ENCODE measurements at places on chromosomes 2 and 18.

DNA sequence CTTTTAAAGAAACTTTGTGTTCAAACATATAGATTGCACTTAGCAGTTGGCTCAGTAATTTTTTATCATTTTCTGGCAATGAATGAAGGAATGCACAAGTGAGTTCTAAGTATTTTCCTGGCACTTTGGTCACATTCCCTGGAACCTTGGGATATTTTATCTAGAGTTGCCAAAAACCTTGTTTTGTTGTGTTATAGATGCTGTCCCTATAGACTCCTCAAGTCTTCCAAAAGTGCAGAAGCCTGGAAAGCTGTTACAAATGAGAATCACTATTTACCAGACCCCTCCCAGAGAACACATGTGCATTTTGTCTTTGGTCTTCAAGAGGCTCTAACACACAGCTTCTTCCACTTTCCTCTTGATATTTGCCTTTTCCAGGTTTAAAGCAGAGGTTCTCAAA lies 108.3 kb downstream of the RND3 start:
- no peak for DNase-seq

DNA sequence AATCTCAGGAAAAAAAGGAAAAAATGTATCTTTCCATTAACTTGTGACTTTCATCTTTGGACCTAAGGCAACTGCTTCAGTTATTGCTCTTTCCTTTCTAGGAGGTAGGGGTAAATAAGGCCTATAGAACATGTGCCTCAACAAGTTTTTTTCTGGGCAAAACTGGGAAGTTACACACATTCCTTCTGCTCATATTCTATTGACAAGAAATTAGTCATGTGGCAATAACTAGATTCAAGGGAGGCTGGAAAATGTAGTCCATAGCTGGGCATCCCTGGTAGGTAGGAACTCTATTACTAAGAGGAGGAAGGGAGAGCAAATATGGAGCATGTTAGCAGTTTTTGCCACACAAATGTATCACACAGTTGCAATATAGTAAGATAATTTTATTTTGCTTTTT lies 37.7 kb upstream of the NEMP2 start:
- DNase-seq, result no peak

DNA sequence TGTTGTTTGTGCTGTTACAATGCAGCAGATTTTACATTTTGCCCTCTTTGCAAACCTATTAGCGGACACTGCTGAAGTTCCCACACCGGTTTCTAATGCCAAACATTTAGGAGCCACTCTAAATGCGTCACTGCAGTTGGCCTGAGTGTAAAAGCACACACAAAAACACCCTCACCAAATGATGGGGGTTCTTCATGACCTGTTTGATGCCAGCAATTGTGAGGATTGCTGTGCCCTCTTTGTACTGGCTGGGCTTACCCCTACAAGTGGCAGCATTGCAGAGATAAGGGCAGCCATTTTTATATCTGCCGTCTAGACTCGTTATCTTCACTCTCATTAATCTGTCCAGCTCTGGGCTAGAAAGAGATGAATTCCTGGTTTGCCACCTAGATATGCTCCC lies 85.3 kb downstream of the NRP2 start:
- DNase-seq, result no peak

DNA sequence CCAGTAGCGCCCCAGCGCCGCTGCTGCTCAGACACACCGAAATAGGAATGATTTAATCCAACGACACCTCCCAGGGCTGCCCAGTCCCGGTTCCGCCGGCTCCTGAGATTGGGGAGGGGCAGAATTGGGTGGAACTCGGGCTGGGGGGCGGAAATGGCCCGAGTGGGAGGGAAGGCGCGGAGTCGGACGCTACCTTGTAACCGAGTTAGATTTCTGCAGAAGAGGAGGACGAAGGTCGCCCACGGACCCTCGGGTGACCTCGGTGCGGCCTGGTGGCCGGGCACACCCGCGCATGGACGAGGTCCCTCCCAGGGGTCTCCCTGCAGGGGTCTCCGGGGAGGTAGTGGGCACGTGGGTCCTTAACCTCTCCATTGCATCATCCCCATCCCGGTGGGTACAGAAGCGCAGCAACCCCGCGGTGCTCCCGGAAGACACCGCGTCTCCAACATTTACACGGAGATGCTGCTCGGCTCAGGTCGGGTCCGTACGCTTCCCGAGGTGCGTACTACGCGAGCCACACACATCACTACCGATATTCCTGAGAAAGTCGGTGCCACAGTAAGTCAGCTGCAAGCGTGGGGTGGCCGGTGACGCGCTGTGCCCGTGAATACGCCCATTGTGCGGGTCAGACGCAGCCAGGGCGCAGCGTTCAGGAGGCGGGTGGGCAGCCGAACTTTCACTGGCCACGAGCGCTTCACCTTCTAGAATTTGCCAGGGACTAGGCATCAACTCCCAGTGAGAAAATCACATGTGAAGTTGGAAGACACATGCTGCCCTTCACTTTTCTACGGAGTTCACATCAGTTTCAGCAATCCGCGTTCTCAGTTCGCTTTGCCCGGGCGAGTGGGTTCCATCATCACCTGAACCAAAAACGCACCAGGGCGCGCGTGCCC lies 3.0 kb downstream of the ZNF516 start:
- DNase-seq, result peak; percentile 25

DNA sequence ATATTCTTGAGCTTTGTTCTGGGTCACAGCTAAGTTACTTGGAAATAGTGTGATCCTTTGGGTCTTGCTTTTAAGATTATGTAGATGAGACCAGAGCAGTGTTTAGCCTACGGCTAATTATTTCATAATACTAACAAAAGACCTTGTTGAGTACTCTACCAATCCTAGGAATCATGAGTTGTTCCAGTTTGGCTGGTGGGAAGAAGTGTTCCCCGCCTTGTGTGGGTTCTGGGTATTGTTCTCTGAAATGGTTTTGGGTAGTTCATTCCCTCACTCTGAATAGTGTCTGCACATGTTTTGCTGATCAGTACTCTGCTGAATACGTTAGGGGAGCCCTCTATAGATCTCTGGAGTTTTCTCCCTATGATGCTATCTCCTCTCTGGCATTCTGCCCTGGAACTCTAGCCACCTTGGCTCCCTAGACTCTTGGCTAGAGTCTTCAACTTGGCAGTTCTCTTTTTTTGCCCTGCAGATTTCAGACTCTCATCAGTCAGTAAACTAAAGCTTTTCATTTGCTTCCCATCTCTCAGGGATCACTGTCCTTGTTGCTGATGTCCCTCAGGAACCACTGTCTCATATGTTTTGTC lies 48.4 kb downstream of the NEMP2 start:
- no peak for DNase-seq

DNA sequence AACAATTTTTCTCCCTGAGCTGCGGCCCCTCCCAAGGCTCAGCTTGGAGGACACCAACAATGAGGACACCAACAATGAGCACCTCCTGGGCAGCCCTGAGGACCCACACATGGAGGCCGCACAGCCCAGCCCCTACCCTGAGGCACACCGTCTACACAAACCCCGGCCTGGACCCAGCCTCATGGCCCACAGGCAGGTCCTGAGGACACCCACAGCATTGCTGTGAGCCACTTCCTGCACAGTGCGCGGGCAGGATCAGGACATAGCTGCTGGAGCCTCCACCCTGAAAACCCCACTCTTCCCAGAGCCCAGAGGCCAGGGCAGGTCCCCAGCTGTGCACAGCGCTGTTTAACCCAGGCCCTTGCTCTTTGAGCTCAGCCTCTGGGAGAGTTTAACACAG lies 194.3 kb downstream of the RTP5 start:
- no peak for DNase-seq

DNA sequence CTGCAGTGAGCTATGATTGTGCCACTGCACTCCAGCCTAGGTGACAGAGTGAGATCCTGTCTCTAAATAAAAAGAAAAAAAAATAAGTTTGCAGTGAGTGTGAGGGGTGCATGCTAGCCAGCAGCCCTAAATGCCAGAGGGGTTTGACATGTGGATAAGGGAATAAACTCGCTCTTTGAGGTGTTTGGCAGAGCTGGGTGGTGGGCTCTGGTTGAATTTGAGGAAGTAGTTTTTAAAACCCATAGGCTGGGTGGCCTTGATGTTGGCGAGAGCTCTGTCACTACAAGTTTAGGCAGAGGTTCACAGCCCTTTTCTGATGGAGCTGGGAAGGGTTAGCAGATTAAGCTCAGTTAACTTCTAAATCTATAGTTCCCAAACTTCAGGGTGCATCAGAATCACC lies 3.1 kb downstream of the ANXA4 start:
- no peak for DNase-seq

DNA sequence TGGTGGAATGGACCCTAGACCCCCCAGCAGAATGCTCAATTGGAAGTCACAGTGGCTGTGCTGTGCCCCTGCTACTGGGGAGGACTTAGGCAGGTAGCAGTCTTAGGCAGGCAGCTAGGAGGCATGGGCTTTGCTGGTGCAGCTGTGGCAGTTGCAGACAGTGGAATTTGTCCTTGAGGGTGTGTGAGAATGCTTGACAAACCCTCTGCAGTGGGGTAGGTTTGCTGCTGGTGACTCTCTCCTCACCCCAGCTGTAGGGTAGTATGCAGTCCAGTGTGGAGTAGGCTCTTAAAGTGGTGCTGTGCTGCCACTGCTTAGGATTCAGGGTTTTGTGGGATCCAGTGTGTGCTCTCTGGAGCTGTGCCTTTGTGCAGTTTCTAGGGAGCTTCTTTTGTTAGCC lies 61.3 kb downstream of the NUP35 start:
- no peak for DNase-seq

DNA sequence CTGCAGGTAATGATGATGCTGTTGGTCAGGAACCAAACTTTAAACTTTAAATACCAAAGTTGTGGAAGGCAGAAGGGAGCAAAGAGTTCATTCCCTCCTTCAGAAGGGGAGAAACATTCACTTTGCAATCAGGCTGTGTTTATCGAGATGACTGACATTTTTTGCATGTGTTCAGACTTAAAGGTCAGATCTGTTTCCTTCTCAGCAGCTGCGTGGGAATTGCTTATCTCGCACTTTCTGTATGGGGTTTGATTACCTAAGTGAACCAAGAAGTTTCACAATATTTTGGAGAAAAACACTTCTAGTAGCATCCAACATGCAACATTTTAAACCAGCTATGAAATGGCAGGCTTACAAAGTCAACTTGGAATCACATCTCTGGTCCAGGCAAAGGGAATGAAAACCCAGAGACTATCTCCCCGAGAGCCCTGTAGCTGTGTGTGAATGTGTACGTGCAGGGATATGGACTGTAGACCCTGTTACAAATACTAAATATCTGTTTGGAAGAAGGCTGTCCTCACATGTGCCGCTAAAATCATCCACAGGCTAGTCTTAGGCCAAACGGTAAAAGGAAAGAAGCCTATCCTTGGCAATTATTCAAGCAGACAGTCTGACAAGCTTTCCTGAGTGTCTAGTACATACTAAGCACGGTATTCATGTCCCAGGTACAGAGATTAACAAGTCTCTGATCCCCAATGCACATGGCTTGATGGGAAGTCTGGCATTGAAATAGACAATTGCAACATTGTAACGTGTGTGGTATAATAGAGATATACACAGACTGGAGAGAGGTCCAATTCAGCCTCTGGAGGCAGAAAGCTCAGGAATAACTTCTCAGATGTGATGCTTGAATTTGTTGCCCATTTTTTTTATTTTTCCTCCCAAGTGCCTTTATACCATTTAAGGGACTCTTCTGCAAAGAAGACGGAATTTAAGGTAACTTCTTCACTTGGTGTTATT lies 483.1 kb downstream of the DPP10 start:
- DNase-seq, result no peak

- DNase-seq, result no peak
Observed at GRCh38 chr2:392926-393280, 105.0 kb upstream of the ALKAL2 start.

GRCh38 chr2:17000184-17000482 lies 334.5 kb upstream of the CYRIA start:
- DNase-seq, result no peak

Measured in fibroblast of gingiva (primary cell).